Right lobe of liver (tissue), 6 donors: ENCODE measurements at places on chromosomes 12 and 14. TPM values are rescaled to one million over a fixed set of nuclear protein-coding genes. Genes with fewer than 3 reads are reported as not detected.

DNA sequence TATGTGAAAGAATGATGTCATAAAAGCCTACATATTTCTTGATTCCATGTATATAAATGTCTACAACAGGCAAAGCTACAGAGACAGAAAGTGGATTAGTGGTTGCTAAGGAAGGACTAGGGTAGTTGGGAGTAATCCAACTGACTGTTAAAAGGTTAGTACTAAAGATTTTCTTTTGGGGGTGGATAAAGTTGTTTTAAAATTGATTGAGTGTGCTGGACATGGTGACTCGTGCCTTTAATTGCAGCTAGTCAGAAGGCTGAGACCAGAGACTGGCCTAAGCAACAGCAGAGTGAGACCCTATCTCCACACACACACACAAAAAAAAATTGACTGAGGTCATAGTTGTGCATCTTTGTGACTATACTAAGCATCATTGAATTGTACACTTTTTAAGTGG, 234.3 kb downstream of the C12orf50 start:
- no peak for DNase-seq

GRCh38 chr12:13570005-13570694, 373.6 kb downstream of the EMP1 start:
- no peak for DNase-seq

- DNase-seq: no peak
These were observed 8.8 kb upstream of the PTGR2 start for GRCh38 chr14:73842851-73843250.

Gene RNASE3
- not detected for total RNA-seq

Gene MIPOL1
- 4.2 TPM for total RNA-seq

Gene C12orf50
- total RNA-seq: not detected
